LNCaP clone FGC (cell line): ENCODE measurements at places on chromosomes 13 and 19.

- DNase-seq = no peak
These were observed 14.3 kb downstream of the MRPS12 start for GRCh38 chr19:38944981-38945506.

- DNase-seq = no peak
These were observed 4.0 kb downstream of the MKNK2 start for GRCh38 chr19:2047076-2047448.

GRCh38 chr13:73891805-73892204, 242.4 kb downstream of the KLF12 start:
- no peak for DNase-seq

GRCh38 chr13:94933230-94933751, 220.9 kb upstream of the SOX21 start:
- DNase-seq = no peak

- no peak for DNase-seq
These were observed 26.3 kb upstream of the TNFSF11 start for GRCh38 chr13:42547612-42548011.

- no peak for DNase-seq
These were observed 47.4 kb downstream of the EFNB2 start for GRCh38 chr13:106488076-106488475.

- peak; percentile 67 for DNase-seq
These were observed at the start of gene STAP2 for GRCh38 chr19:4338441-4339355. STAP2 (minus strand) TSS chr19:4338827; CDS start chr19:4338753, 74 bp downstream.
